Spinal cord (tissue), 10 donors: ENCODE measurements at places on chromosomes 7 and 10. TPM values are rescaled to one million over a fixed set of nuclear protein-coding genes. Genes with fewer than 3 reads are reported as not detected.
A peak's percentile ranks its signal among the peaks of the same experiment; 100 is the strongest.

DNA sequence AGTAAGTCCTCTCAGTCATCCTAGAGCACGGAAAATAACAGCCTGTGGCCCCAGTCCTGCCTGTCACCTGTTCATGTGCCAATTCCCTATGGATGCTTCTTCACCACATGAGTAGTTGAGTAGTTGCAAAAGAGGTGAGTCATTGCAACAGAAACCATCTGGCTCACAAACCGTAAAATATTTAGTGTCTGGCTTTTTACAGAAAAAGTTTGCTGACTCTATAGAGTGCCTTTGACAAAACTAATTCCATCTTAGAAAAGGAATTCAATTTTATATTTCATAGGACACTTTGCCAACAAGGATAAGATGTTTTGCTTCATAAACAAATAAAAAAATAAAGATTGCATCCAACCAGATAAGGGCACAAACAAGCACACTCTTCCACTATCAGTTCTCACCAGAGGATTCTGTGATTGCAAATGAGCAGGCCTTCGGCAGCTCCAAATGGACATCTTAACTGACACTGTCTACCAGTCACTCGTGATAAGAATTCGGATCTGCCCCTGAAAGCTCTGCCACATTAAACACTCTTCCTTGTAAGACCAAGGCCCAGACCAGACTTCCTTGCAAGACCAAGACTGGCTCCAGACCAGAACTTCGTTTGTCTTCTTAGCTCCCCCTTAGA is 242.7 kb upstream of the SEMA3C start:
- H3K27me3 ChIP-seq = no peaks in the 10 kb centered on the region
- H3K4me1 ChIP-seq = no peaks in the 10 kb centered on the region
- no peaks in the 10 kb centered on the region for H3K36me3 ChIP-seq
- no peak for DNase-seq

DNA sequence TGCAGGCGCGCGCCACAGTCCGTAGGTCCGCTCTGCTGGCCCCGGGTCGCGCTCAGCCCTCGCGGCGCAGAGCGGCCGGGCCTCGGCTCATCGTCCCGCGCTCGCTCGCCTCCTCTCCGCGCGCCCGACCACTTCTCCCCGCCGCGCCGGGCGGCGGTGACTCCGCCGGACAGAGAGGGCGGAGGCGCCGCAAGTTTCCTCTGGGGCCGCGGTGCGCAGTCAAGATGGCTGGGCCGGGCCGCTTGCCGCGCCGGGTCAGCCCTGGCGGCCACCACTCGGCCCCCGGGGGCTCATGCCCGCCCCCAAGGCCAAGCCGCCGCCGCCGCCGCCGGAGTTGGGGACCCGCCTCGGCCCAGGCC is 441 bp downstream of the FZD8 start:
- H3K4me1 ChIP-seq = peaks cover 36% of the 10 kb centered on the region
- no peak for DNase-seq
- peak overlapping the region; percentile 67 for H3K27ac ChIP-seq
- peak overlapping the region; percentile 66 for H3K4me3 ChIP-seq
- peaks cover 32% of the 10 kb centered on the region for H3K27me3 ChIP-seq

DNA sequence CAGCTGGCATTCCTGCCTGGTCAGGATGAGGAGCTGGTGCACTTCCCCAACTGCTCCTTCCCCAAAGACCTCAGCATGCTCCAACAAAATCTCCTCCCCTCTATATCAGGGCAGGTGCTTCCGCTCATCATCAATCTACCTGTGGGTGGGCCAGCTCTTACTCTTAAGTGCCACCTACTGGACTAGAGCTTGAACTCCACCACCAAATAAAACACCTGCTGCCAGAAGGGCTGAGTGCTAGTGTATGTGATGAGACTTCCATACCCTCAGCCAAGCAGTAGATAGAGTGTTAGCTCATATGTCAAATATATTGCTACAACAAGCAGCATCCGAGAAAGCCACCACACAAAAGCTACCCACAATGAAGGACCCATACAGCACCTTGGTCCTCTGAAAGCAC is 264.3 kb downstream of the RNLS start:
- no peaks in the 10 kb centered on the region for H3K27me3 ChIP-seq
- DNase-seq = no peak
- H3K27ac ChIP-seq = no peak overlapping the region
- H3K4me1 ChIP-seq = no peaks in the 10 kb centered on the region
- H3K4me3 ChIP-seq = no peak overlapping the region

GRCh38 chr10:12685261-12686058 is 316.1 kb downstream of the CCDC3 start:
- peaks cover 4% of the 10 kb centered on the region for H3K4me1 ChIP-seq
- no peak overlapping the region for H3K27ac ChIP-seq
- H3K27me3 ChIP-seq = no peaks in the 10 kb centered on the region
- no peak for DNase-seq
- H3K36me3 ChIP-seq = no peaks in the 10 kb centered on the region

DNA sequence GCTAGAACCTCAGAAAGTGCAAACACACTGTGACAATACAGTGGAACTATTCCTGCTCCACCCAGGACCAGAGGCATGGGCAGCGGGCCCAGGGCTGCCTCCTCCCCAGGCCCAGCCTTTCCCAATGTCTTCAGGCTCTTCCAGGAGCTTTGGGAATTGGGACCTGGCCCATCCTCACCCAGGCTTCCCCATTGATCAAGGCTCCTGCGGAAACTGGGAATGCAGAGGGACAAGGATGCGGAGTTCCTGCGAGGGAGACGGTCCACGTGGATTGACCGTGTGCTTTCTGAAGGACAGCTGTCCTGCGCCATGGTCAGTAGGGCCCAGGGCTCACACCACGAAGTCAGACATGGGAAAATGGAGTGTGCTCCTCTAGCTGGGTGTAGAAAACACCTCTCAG is 56.6 kb downstream of the CSGALNACT2 start:
- H3K27me3 ChIP-seq = no peaks in the 10 kb centered on the region
- no peak overlapping the region for H3K27ac ChIP-seq
- no peak overlapping the region for H3K4me3 ChIP-seq

- H3K4me1 ChIP-seq = no peaks in the 10 kb centered on the region
- no peak overlapping the region for H3K4me3 ChIP-seq
Measured at GRCh38 chr10:74213571-74214162, 62.6 kb downstream of the ADK start.

- H3K27me3 ChIP-seq = no peaks in the 10 kb centered on the region
- H3K4me3 ChIP-seq = no peak overlapping the region
- H3K36me3 ChIP-seq = peaks cover 2% of the 10 kb centered on the region
- peaks cover 4% of the 10 kb centered on the region for H3K4me1 ChIP-seq
Measured at GRCh38 chr7:43891069-43891955, 15.1 kb downstream of the URGCP start.

- no peak overlapping the region for H3K4me3 ChIP-seq
- H3K4me1 ChIP-seq = no peaks in the 10 kb centered on the region
- no peak overlapping the region for H3K27ac ChIP-seq
- H3K27me3 ChIP-seq = no peaks in the 10 kb centered on the region
Measured at GRCh38 chr10:3524086-3524960, 260.7 kb downstream of the KLF6 start.

DNA sequence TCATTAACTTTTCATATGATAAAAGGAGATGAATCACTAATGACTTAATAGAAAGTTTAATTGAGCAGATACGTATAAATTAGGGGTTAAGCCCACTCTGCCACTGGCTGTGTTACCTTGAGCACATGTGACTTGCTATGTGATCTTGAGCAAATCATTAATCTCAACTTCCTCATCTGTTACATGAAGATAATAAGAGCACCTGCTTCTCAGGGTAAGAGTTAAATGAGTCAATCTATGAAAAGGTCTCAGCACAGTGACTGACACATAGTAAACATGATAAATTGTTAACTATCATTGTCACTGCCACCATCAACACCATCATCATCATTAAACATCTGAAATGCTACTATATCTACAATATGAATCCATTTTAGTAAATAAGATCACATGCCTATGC is 110.8 kb downstream of the TPK1 start:
- H3K27ac ChIP-seq = no peak overlapping the region
- DNase-seq = no peak
- H3K4me1 ChIP-seq = no peaks in the 10 kb centered on the region
- H3K27me3 ChIP-seq = no peaks in the 10 kb centered on the region
- no peak overlapping the region for H3K4me3 ChIP-seq
- no peaks in the 10 kb centered on the region for H3K36me3 ChIP-seq

- DNase-seq = no peak
- H3K4me3 ChIP-seq = no peak overlapping the region
- peaks cover 15% of the 10 kb centered on the region for H3K36me3 ChIP-seq
Measured at GRCh38 chr7:44971188-44971901, 7.5 kb downstream of the MYO1G start.

GRCh38 chr10:24911029-24911428 is 41.4 kb downstream of the PRTFDC1 start:
- no peak overlapping the region for H3K4me3 ChIP-seq
- no peaks in the 10 kb centered on the region for H3K4me1 ChIP-seq
- DNase-seq = no peak
- H3K36me3 ChIP-seq = no peaks in the 10 kb centered on the region
- no peak overlapping the region for H3K27ac ChIP-seq

- DNase-seq = no peak
- no peak overlapping the region for H3K4me3 ChIP-seq
- no peak overlapping the region for H3K27ac ChIP-seq
- H3K27me3 ChIP-seq = no peaks in the 10 kb centered on the region
- peaks cover 11% of the 10 kb centered on the region for H3K36me3 ChIP-seq
Measured at GRCh38 chr7:83130623-83131545, 31.8 kb downstream of the PCLO start.

DNA sequence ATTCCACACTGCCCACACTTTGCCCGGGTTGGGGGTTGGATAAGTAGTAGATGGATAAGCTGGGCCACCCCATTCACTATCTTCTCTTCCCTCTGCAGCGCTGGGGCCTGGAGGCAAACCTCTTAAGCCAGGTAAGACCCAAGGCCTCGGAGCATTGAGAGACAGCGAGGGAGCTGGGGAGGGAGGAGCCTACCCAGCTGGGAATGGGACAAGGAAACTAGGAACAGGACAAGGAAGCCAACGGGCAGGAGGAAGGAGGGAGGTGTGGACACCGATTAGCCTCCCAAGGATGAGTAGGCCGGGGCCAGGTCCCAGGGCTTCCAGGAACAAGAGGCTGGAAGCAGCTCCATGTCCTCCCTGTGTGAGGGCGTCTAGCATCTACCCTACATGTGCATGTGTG is 9.6 kb downstream of the ELN start:
- no peaks in the 10 kb centered on the region for H3K27me3 ChIP-seq
- DNase-seq = no peak
- no peak overlapping the region for H3K4me3 ChIP-seq
- peaks cover 66% of the 10 kb centered on the region for H3K36me3 ChIP-seq

DNA sequence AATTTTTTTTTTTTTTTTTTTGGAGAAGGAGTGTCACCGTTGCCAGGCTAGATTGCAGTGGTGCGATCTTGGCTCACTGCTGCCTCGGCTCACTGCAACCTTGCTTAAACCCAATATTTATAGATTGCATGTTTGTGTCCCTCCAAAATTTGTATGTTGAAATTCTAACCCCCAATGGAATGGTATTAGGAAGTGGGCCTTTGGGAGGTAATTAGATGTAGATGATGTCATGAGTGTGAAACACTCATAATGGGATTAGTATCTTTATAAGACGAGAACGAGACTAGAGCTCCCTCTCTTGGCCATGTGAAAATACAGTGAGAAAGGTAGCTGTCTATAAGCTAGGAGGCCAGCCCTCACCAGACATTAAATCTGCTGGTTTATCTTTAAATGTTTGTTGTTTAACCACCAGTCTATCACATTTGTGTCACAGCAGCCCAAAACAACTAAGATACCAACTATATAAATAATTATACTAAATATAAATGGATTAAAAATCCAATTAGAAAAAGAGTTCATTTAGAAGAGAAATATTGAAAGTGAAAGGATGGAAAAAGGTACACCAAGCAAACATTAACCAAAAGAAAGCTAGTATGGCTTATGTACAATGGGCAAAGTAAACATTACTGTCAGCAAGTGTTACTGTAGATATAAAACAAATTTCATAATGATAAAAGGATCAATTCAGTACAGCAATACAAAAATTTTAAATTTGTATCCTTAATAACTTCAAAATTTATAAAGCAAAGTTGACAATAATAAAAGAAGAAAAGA is 9.3 kb downstream of the TCAF1 start:
- DNase-seq = no peak
- no peaks in the 10 kb centered on the region for H3K27me3 ChIP-seq
- no peak overlapping the region for H3K27ac ChIP-seq
- no peaks in the 10 kb centered on the region for H3K4me1 ChIP-seq
- no peaks in the 10 kb centered on the region for H3K36me3 ChIP-seq

- H3K27me3 ChIP-seq = no peaks in the 10 kb centered on the region
- no peak for DNase-seq
- H3K36me3 ChIP-seq = no peaks in the 10 kb centered on the region
- H3K27ac ChIP-seq = no peak overlapping the region
- no peak overlapping the region for H3K4me3 ChIP-seq
Measured at GRCh38 chr7:16791071-16791470, 13.7 kb downstream of the AGR2 start.

DNA sequence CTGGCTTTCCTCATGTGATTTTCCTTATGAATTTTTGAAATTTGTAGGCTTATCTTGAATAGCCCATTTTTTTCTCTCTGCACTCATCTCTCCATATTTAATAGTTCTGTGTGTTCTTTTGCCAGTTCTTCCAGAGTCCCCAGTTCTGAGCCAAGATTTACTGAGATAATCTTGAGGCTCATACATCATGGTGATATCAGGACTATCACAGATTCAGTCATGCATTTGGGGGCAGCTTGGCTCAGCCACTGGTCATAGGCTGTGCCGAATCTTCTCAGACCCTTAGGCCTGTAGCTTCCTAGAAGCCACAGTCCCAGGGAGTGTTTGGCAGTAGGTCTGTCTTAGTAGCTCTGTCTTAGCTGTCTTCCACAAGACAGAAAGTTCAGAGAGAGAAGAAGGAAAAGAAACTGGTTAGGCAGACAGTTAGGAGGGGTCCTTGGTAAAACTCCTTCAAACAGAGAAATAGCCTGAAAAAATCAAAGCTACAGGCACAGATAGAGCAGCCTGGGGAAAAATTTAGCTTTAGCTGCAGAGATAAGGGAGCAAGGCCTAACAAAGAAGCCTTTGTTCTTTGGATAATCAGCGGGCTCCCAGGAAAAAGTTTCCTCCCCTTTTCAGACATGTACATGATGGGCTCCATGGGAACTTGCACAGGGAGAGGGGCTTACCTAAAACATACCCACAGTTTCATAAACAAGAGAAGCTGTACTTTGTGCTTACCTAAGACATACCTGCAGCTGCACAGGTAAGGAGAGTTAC is 29.1 kb downstream of the FAS start:
- no peaks in the 10 kb centered on the region for H3K36me3 ChIP-seq
- H3K4me1 ChIP-seq = no peaks in the 10 kb centered on the region
- H3K27ac ChIP-seq = no peak overlapping the region
- no peak for DNase-seq
- no peak overlapping the region for H3K4me3 ChIP-seq
- H3K27me3 ChIP-seq = no peaks in the 10 kb centered on the region

GRCh38 chr7:151011097-151011409 is 13.2 kb downstream of the ATG9B start:
- DNase-seq = no peak
- H3K27me3 ChIP-seq = peaks cover 10% of the 10 kb centered on the region
- no peak overlapping the region for H3K4me3 ChIP-seq
- peaks cover 56% of the 10 kb centered on the region for H3K4me1 ChIP-seq
- H3K36me3 ChIP-seq = peaks cover 13% of the 10 kb centered on the region

The HGF gene
- 12.2 TPM for total RNA-seq

The MPLKIP gene
- total RNA-seq = 14.9 TPM

The C10orf53 gene
- total RNA-seq = 0.11 TPM

The AS3MT gene
- 7.8 TPM for total RNA-seq

The TAS2R3 gene
- 3.6 TPM for total RNA-seq

The LRRC4 gene
- total RNA-seq = 18.9 TPM

The PNLIPRP3 gene
- not detected for total RNA-seq

The SOSTDC1 gene
- 48.7 TPM for total RNA-seq

The EMX2 gene
- total RNA-seq = not detected

The MMD2 gene
- 7.1 TPM for total RNA-seq

The ATRNL1 gene
- 60.2 TPM for total RNA-seq

The C10orf67 gene
- 0.69 TPM for total RNA-seq

The TRPV5 gene
- 0.11 TPM for total RNA-seq

The GALNT17 gene
- total RNA-seq = 50.9 TPM

The FAM237B gene
- not detected for total RNA-seq
